ENCODE measurements at places on chromosomes 2 and 18. TPM values are rescaled to one million over a fixed set of nuclear protein-coding genes. Genes with fewer than 3 reads are reported as not detected.

DNA sequence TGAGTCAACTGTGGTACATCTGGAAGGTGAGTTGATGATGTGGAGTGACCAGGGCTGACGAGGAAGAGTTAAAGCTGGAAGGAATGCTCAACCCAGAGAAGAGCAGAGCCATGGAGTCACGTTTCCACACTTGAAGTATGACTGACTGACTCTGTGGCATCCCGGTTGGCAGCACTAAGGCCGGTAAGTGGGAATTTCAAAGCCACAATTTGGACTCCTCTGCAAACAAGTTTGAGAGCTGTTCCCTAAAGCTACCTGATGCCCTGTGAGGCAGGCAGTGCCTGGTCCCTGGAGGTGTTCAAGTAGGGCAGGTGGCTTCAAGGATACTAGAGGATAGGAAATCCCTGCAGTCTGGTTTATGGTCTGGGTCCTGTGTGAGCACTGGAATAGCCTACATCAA, 69.3 kb upstream of the ITGB6 start:
- peak overlapping the region; percentile 84 for H3K27ac ChIP-seq
- H3K27me3 ChIP-seq: no peaks in the 10 kb centered on the region
- H3K4me1 ChIP-seq: peaks cover 18% of the 10 kb centered on the region
- H3K4me3 ChIP-seq: peak overlapping the region; percentile 48
- peaks cover 2% of the 10 kb centered on the region for H3K36me3 ChIP-seq
- no peak for DNase-seq

IL36B gene
- total RNA-seq: not detected

LOXL3 gene
- 12.6 TPM for total RNA-seq

DNA sequence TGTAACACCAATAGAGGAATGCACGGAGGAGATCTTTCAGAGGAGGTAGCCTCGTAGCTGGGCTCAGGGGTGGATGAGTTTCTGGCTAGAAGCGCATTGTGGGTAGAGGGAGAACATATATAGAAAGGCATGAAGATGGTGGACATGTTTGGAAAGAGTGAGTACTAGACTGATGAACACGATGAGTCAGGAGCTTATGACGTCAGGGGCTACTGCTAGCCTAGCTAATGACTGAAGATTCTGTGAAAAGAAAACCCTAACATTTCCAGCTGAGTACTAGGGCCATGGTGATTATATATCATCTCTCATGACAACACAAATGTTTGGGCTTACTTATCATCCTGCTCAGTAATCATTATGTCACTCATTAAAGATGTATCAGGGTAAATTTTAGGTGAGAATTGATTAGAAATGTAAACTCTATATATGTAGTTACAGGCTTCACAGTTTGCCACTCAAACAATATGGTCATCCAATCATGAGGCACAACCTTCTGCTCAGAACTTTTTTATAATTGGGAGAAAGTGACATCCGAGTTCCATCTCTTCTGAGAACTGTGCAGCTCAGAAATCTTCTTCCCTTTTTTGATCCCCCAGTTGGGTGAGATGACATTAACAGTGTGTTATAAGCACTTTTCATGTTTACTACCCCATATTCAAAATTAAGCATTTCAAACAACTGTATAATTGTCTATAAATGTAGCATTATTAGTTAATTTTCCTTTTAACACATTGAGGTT, 22.2 kb upstream of the IL1RN start:
- H3K36me3 ChIP-seq: no peaks in the 10 kb centered on the region
- no peak overlapping the region for H3K27ac ChIP-seq
- no peaks in the 10 kb centered on the region for H3K4me1 ChIP-seq
- no peak overlapping the region for H3K4me3 ChIP-seq
- no peaks in the 10 kb centered on the region for H3K27me3 ChIP-seq

- no peak overlapping the region for H3K27ac ChIP-seq
- no peaks in the 10 kb centered on the region for H3K4me1 ChIP-seq
- no peak overlapping the region for H3K4me3 ChIP-seq
- no peaks in the 10 kb centered on the region for H3K27me3 ChIP-seq
- no peaks in the 10 kb centered on the region for H3K36me3 ChIP-seq
These were observed 38.9 kb upstream of the GREB1L start for GRCh38 chr18:21203126-21203525.

Data from fibroblast of lung (primary cell).